Hippocampal formation (tissue), 2 donors: ENCODE measurements at places on chromosomes 2 and 18.
A peak's percentile ranks its signal among the peaks of the same experiment; 100 is the strongest.

DNA sequence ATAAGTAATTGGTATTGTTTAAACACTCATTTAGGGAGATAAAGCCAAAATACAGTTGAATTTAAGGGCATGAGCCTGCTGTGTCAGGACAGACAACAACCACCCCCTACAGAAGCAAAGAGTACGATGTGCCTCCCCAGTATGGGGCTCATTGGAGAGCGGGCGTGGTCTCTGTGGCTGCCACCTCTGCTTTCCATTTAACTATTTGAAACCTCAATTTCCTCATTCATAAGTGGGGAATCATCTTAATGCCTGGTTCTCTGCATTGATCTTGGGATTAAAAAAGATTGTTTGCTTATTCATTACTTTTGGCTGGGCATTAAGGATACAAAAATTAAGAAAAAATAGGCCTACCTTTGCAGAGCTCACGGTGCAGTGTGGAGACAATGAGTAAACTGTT lies 21.4 kb downstream of the KCNS3 start:
- DNase-seq = no peak

- DNase-seq = no peak
Measured at GRCh38 chr18:67731851-67732250, 215.3 kb upstream of the DSEL start.

DNA sequence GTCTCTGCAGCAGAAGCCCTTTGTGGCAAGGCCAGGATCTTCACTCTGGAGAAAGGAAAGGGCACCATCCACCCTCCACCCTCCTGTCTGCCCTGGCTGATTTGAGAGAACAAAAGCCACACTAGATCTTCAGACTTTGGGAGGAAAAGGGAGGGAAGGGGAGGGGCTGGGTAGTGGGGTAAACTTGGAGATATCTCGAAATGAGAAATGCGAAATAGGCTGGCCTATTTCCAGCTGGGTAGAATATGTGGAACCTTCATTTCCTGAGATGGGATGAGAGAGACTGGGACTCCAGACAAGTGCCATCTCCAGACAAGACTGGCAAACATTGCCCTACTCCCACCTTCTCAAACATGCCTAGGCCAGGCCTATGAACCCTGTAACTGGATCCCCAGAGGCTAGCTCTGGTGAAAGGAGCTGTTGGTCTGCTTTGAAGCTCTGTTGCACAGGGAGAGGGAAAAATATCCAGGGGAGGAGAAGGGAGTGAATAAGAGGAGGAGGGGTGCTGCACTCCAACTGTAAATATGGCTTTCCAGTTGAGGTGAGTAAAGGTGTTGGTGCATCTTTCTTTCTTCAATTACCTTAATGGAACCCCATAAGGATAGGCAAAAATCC lies 1.7 kb downstream of the HOXD12 start:
- DNase-seq = no peak

DNA sequence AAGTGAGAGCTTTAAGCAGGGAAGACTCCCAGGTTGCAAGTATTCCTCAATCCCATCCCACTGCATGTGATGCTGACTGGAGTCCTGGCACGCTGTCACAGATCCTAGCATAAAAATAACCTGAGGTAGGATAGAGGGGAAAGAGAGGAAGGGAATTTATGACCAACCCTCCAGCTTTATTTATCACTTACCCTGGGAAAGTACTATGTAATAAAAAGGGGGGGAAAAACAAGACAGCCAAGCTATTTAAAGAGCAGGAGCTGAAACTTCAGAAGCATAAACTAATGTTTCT lies 122.2 kb downstream of the SLC8A1 start:
- no peak for DNase-seq

GRCh38 chr2:24313744-24314632 lies 46.3 kb downstream of the ITSN2 start:
- DNase-seq = no peak

DNA sequence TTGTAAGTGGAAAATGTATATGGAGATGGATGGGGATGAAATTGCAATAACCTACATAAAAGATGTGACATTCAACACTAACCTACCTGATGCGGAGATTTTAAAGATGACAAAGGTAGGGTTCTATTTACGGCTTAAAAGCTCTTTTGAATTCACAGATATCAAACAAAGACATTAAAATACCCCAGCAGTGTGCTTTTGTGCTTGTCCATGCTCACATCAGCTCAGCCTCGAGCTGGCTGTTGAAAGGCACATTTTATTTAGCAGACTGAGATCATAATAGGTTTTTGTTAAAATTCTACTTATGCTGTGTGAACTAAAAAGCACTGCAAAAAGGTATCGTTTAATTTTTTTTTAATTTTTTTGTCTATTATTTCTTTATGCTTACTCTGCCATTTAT lies 96.0 kb upstream of the CDCA7 start:
- no peak for DNase-seq

GRCh38 chr18:55577812-55578539 lies 10.0 kb downstream of the TCF4 start:
- DNase-seq = no peak

DNA sequence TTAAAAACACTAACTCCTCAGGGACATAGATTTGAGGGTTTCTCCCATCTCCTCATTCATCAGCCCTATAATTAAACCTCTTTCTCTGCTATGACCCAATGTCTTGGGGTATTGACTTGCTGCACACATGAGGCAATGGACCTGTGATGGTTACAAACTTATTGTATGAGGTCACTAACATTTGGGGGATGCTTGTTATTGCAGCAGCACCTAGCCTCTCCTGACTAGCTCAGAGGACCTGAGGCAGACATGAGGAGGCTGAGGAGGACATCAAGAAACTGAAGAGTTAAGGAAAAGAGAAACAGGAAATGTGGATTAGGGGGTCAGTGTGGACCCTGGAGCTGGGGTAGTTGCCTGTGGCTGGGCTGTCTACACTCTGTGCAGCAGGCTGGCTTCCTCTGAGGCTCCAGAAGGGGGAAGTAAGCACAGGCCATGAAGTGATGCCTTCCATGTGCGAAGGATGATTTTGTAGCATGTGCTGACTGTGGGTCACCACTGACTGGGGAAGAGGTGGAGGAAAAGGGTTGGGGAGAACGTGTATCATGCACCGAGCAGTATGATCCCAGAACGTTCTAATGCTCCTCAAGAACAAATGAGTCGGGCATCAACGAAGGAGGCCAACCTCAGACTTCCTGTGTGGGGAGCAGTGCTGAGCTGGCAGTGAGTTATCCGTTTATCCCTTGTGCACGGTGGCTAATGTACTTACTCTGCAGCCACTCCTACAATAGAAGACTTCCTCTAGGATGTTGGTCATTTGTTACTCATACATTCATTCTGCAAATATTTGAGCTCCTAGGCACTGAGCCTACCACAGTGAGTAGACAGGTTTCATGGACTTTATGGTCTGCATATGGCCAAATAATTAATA lies 42.1 kb upstream of the RFX8 start:
- no peak for DNase-seq

- no peak for DNase-seq
Measured at GRCh38 chr2:207066791-207067460, 98.8 kb downstream of the KLF7 start.

DNA sequence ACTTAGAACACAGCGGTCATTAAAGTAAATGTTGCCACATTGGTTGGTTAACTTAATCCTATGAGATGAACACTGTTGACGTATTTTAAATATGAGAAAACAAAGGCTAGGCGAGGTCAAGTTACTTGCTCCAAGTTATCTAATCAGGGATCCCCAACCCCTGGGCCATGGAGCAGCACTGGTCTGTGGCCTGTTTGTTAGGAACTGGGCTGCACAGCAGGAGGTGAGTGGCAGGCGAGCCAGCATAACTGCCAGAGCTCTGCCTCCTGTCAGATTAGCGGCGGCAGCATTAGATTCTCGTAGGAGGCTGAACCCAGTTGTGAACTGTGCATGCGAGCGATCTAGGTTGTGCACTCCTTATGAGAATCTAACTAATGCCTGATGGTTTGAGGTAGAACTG lies 878.9 kb downstream of the CPS1 start:
- no peak for DNase-seq

DNA sequence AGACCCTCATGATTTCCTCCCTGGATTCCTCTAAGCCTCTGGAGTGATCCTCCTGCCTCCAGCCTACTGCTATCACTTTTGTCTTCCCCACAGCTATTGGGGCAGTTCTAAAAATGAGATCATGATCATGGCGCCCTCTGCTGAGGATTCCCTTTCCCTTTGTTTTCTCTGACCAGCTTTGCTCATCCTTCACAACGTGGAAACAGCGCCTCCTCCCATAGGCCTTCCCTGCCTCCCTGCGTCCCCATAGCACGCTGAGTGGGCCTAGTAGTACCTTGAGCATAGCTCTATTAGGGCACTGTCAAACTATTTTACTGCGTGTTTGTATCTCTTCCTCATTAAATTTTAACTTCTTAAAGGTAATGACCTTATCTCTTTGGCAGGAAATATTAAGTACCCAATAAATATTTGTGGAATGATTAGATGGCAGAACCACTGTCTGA lies 207.0 kb upstream of the FANCL start:
- peak; percentile 79 for DNase-seq

DNA sequence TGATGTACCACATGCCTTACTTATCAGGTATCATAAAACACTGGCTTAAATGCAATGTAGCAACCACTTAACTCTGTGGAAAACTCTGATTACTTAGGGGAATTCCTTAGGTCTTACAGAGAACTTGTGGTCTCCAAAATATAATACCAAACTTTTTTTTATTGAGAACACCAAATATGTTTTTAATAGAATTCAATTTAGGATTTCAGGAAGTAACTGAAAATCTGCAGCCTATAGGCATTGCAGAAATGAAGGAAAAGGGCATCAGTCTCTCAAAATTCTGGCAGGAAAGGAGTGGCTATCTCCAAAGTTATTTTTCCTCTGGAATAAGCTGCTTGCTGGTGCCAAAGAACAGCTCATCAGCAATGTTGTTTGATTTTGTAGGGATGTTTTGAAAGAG lies 105.3 kb upstream of the UGP2 start:
- no peak for DNase-seq

DNA sequence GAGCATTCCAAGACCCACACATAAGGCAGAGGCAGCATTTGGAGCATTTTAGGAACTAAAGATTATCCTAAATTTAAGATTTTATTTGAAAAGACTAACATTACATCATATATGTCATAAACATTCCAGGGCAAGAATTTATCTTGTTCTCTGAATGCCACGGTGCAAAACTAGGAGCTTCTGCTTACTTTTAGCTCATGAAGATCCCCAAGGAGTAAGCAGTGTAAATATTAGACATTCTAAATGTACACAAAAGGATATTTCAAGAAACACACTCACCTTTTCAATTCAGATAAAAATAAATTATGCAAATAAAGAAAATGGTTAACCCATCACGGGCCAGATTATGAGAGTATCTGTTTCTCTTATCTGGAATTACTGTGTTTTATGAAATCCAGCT lies 101.7 kb upstream of the ETAA1 start:
- no peak for DNase-seq

- no peak for DNase-seq
Measured at GRCh38 chr18:5967666-5968065, 72.3 kb upstream of the TMEM200C start.

DNA sequence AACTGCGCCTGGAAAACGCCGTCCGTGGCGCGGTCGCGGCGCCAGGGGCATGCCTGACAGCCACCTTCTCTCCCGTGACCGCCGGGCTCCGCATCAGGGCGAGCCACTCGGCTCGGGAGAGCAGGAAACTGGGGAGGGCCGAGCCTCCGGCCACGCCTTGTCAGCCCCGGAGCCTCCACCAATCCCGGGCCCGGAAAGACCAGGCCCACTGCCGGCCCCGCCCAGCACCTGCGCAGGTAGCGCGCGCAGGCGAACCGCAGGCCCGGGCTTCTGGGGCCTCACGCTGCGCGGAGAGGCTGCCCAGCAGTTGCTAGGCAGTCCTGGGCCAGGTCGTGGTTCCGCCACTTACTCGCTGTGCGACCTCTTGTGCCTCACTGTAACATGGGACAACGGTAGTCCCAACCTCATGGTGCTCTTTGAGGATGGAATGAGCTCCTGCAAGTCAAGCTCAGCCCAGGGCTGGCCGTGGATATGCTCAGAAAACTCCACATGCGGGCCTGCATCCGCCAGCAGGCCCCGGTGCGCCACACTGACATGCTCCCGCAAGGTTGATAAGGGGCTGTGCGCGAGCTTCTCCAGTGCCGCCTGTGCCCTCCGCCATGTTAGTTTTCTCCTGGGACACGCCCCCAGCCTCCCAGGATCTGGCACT lies 97.1 kb downstream of the INHBB start:
- no peak for DNase-seq

DNA sequence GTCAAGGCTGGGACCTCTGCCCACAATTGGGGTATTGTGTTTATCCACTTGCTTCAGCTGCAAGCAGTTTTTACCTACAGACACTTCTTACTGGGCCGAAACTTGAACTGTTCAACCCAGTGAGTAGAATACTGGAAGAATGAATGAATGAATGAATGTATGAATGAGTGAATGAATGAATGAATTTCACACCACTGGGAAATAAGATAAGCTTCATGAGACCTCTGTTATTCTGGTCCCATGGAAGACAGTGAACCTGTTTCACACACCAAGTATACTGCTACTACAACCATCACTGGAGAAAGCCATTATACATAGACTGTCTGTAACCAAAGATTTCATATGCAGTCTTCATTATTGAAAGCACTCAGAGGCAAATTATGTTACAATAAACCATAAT lies 295.0 kb upstream of the GULP1 start:
- no peak for DNase-seq

GRCh38 chr18:3062798-3063680 lies 50.1 kb upstream of the LPIN2 start:
- peak; percentile 20 for DNase-seq

- no peak for DNase-seq
Measured at GRCh38 chr2:31235504-31235902, 1.6 kb downstream of the EHD3 start.

GRCh38 chr2:75807992-75808391 lies 97.3 kb upstream of the GCFC2 start:
- DNase-seq = no peak

DNA sequence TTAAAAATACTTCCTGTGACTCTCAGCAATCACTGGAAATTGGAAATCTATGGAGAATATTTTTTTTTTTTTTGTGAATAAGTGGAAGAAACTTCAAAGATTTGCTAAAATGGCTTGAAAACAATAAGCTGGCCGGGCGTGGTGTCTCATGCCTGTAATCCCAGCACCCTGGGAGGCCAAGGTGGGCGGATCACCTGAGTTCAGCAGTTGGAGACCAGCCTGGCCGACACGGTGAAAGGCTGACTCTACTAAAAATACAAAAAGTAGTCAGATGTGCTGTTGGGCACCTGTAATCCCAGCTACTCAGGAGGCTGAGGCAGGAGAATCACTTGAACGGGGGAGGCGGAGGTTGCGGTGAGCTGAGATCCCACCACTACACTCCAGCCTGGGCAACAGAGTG lies 155.5 kb upstream of the CAVIN2 start:
- no peak for DNase-seq

DNA sequence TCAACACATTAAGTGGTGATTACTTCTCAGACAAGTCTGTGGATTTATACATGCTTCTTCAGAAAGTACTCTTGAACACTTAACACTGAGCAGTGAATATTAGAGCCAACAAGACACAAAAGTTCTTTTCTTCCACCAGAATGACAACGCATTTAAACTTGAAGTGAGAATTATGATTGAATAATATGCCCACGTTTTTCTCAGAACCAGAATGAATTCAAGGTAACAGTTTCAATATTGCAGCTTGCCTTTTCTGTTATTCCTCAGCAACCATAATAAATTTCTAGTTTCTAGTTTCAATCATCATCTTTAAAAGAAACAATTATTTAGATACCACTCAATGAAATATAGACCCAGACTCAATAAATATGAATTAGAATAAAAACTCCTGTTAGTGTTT lies 547.0 kb downstream of the NUP35 start:
- no peak for DNase-seq
